ENCODE measurements at places on chromosomes 6 and 20.

GRCh38 chr6:11668455-11668854 is 110.1 kb downstream of the ADTRP start:
- no peak for DNase-seq

GRCh38 chr6:23174781-23175361 is 605.5 kb downstream of the HDGFL1 start:
- no peak for DNase-seq

GRCh38 chr6:156778454-156779205 is 1.5 kb downstream of the ARID1B start:
- peak; percentile 61 for DNase-seq

GRCh38 chr6:122673343-122673961 is 63.2 kb downstream of the PKIB start:
- DNase-seq: no peak

DNA sequence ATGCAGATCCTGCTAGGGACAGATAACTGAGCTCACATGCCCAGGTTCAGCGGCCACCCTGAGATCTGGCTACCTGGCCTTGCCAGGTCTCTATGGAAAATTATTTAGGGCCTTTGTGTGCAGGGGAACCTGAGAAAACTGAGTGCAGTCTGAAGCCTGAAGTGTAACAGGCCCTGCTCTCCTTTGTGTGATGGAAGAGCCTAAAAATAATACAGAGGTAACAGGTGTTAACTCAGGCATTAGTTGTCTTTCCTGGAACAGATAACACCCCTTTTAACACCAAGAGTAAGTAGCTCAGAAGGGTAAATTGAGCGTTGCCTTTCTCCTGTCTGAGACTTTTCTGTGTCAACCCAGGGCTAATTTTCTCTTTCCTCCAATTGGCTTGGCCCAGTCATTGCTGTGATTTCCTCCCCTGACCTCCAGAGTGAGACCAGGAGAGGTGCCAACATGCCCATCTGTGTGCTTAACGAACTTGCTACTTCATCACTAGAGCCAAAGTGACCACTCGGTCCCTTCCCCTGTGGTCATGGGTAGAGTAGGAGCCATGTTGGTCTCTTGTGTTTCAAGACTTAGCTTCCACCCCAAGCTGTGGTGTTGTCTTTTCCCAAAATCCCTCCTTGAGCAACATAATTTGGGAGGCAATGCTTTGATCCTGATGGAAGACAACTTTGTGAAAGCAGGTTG is 304.4 kb upstream of the JAG1 start:
- DNase-seq: no peak

DNA sequence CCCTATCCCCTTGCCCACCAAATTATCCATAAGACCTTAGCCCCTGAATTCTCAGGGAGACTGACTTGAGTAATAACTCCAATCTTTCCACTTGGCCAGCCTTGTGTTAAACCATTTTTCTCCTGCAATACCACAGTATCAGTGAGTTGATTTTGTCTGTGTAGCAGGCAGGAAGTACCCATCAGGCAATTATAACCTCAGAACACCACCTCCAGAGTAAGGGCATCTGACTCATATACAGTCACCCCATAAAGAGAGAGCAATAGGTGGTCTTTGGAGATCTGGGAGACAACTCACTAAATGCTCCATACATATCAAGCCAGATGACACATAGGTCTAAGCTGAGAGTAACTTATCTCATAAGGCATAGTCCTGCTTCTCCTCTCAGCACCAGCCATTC is 83.7 kb downstream of the FILIP1 start:
- no peak for DNase-seq
